Gastrocnemius medialis (tissue), 4 donors: ENCODE measurements at places on chromosomes 5 and 9.

GRCh38 chr5:2134543-2135292 lies 252.0 kb upstream of the IRX4 start:
- no peaks in the 10 kb centered on the region for H3K4me1 ChIP-seq
- H3K27me3 ChIP-seq = peaks cover 3% of the 10 kb centered on the region
- H3K36me3 ChIP-seq = no peaks in the 10 kb centered on the region
- H3K4me3 ChIP-seq = no peak overlapping the region
- no peak overlapping the region for H3K27ac ChIP-seq

GRCh38 chr9:92962303-92962649 lies 15.0 kb downstream of the FGD3 start:
- H3K4me3 ChIP-seq = no peak overlapping the region
- H3K4me1 ChIP-seq = no peaks in the 10 kb centered on the region
- H3K27me3 ChIP-seq = no peaks in the 10 kb centered on the region

DNA sequence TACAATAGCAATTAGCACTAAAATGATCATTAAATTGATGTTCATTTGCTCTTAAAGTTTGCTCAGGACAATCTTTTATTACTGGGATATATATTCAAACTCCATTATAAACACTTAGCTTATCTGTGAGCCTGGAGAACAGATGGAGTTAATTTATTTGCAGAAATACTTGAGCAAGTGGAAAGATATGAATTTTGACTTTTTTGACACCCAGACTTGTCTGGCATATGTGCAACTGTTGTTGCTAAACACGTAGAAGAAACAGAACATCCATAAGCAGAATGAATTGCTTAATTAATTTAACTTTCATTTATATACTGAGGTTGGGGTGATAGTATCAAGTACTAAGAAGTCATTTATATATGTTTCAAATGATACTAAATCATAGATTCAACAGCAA lies 820.7 kb upstream of the TYRP1 start:
- DNase-seq = no peak
- H3K27ac ChIP-seq = no peak overlapping the region
- H3K36me3 ChIP-seq = no peaks in the 10 kb centered on the region
- H3K4me3 ChIP-seq = no peak overlapping the region
- no peaks in the 10 kb centered on the region for H3K4me1 ChIP-seq

- no peak overlapping the region for H3K4me3 ChIP-seq
- no peaks in the 10 kb centered on the region for H3K36me3 ChIP-seq
- H3K27ac ChIP-seq = no peak overlapping the region
Measured at GRCh38 chr5:135759149-135759784, 75.2 kb upstream of the SLC25A48 start.

GRCh38 chr9:7045361-7045760 lies 287.6 kb downstream of the KDM4C start:
- H3K4me1 ChIP-seq = no peaks in the 10 kb centered on the region
- no peak for DNase-seq
- H3K36me3 ChIP-seq = no peaks in the 10 kb centered on the region
- no peak overlapping the region for H3K27ac ChIP-seq
- H3K27me3 ChIP-seq = no peaks in the 10 kb centered on the region
- no peak overlapping the region for H3K4me3 ChIP-seq

GRCh38 chr5:179550511-179551342 lies at the start of gene RUFY1:
RUFY1 (plus strand) TSS chr5:179550554; CDS start chr5:179550570, 16 bp downstream.
- H3K27ac ChIP-seq = peak within 1 kb of the TSS; percentile 97
- peaks cover 31% of the 10 kb centered on the region for H3K4me1 ChIP-seq
- no peaks in the 10 kb centered on the region for H3K36me3 ChIP-seq

- no peak overlapping the region for H3K27ac ChIP-seq
- H3K27me3 ChIP-seq = no peaks in the 10 kb centered on the region
- H3K4me1 ChIP-seq = no peaks in the 10 kb centered on the region
- H3K36me3 ChIP-seq = no peaks in the 10 kb centered on the region
Measured at GRCh38 chr5:122141751-122142150, 12.4 kb downstream of the ZNF474 start.

DNA sequence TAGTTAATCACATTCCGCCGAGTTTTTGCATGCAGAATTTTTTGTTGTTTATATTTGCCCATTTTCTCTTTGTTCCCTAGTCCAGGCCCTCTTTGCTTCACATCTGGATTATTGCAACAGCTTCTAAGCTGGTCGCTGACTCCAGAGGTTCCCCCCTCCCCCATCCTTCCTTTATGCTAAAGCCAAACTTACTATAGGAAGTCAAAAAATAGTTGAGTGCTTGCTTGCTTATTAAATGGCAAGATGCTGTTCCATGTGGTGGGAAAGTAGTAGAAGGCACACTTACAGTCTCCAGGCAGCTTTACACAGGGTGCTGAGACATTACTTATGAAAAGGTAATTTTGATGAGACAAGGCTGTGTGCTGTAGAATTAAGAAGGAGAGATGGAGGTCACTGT lies 1.3 kb downstream of the ZBTB34 start:
- H3K4me3 ChIP-seq = peak overlapping the region; percentile 87
- DNase-seq = no peak
- H3K27me3 ChIP-seq = no peaks in the 10 kb centered on the region
- H3K27ac ChIP-seq = peak overlapping the region; percentile 97
- H3K36me3 ChIP-seq = no peaks in the 10 kb centered on the region

DNA sequence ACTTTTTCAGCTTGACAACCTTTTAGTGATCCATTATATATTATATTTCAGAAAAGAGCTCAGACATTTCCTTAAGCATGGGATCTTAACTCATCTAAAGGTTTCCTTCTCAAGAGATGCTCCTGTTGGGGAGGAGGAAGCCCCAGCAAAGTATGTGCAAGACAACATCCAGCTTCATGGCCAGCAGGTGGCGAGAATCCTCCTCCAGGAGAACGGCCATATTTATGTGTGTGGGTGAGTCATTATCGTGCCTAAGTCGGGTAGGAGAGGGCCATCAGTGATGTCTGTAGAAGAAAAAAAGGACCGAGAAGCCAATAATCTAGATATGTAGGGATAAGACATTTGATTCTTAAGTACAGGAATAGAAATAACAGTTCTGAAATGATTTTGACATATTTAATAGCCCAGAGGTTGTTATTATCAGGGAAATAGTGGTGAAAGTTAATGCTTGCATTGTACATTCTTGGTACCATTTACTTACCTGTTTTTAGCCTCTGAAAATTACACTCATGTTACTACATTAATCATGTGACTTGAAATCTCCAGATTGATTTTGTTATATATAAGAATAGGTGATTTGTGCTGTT lies 28.2 kb downstream of the MTRR start:
- H3K4me3 ChIP-seq = no peak overlapping the region
- H3K27me3 ChIP-seq = no peaks in the 10 kb centered on the region
- DNase-seq = no peak
- H3K27ac ChIP-seq = no peak overlapping the region
- peaks cover 3% of the 10 kb centered on the region for H3K36me3 ChIP-seq
- no peaks in the 10 kb centered on the region for H3K4me1 ChIP-seq

DNA sequence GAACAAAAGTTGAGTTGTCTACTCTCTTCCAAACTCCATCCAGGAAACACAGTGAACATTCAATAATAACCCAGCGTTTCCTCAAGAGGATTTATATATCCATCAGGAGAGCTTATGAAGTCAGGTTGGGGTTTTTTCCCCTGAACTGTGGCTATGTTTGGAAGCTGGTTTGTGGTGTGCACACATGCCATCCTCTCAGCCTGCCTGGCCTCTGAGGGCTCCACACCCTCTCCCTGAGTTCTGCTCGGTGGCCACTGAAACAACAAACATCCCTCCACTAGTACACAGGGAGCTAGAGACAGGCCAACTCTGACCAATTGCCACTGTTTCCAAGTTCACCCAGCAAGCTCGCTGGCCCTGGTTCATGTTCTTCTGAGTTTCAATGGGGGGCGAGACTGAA lies 35.7 kb downstream of the SMIM23 start:
- H3K4me3 ChIP-seq = no peak overlapping the region
- H3K4me1 ChIP-seq = no peaks in the 10 kb centered on the region
- H3K36me3 ChIP-seq = no peaks in the 10 kb centered on the region

DNA sequence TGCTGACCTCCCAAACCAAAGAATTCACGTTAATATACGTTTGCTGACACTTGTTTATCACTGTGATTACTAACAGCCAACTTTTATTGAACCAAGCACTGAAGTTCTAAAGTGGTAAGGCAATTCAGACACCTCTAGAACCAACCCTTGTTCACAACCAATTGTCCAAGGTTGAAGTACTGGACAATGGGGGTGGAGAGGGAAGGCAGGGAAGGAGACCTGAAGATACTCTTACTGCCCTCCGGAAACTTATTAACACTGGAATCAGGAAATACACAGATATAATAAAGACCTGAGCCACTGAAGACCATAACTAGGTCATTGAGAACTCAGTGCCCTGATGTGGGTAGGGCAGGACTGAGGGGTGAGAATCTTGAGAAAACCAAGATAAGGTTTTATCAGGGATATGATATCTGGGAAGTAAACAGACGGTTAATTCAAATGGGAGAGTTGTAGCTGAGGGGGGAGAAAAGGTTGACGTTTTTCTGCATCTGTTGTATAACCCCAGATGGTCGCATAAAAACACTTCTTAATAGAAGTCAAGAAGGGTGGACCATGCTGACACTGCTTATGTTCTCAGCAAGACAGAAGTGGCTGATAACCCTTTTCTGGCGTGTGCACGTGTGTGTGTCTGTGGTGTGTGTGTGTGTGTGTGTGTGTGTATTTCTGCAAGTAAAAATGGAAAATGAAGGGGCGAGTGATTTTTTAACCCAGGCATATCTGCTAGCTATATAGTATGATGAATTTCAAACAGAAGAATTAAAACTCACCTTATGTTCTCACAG lies 125.9 kb downstream of the LHFPL2 start:
- H3K36me3 ChIP-seq = no peaks in the 10 kb centered on the region
- no peak for DNase-seq
- no peak overlapping the region for H3K27ac ChIP-seq
- no peaks in the 10 kb centered on the region for H3K27me3 ChIP-seq
- H3K4me1 ChIP-seq = peaks cover 9% of the 10 kb centered on the region

DNA sequence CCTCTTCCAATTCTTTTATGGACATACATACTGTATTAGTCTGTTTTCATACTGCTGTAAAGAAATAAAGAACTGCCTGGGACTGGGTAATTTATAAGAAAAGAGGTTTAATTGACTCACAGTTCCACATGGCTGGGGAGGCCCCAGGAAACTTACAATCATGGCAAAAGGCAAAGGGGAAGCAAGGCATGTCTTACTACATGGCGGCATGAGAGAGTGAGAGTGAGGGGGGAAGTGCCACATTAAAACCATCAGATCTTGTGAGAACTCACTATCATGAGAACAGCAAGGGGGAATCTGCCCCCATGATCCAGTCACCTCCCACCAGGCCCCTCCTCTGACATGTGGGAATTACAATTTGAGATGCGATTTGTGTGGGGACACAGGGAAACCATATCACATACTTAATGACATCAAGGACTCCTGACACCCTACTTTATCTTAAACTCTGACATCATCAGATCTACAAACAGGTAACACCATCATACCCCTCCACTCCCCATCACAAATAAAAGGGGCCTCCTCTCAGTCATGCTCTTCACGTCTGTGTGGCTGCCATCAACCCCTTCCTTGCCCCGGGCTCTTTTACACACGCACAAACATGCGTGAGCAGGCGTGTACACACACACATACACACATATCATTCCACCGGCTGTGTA lies 9.7 kb downstream of the ANKRD33B start:
- no peak overlapping the region for H3K27ac ChIP-seq
- H3K27me3 ChIP-seq = no peaks in the 10 kb centered on the region
- no peaks in the 10 kb centered on the region for H3K36me3 ChIP-seq
- no peak for DNase-seq

DNA sequence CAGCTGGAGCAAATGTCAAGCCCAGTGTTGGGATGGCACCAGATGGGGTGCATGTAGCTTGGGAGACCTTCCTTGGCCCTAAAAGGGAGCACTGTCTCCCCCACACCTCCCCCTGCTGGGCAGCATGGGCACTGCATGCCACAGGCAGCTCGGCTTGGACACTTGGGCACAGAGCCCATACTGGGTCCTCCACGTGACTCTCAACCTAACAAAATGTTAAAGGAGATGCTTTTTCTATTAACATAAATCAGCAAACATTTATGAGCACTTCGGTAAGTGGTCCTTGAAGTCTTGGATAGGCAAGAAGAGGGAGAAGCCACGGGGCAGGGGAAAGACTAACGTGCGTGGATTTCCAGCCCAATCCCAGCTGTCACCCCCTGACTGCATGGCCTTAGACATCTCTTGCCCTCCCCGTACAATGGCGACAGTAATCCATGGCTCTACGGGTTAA lies 23.9 kb upstream of the MAPK9 start:
- no peak overlapping the region for H3K4me3 ChIP-seq
- H3K27me3 ChIP-seq = no peaks in the 10 kb centered on the region
- DNase-seq = no peak
- H3K36me3 ChIP-seq = no peaks in the 10 kb centered on the region

DNA sequence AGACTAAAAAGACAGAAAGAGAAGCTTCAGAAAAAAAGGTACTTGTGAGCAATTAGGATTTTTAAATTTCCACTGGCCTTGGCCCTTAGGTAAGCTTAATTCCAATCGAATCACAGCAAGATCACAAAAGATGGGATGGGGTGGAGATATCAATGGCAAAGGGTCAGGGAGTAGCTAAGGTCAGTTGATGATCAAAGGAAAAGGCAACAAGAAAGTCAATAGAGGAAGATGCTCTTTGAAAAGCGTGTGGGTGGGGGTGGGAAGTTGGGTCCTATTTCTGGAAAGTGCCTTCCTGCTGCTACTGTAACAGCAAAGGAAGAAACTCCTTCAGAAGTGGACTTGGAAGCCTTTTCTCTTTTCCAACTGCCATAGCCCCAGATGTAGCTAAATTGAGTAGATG lies 7.3 kb downstream of the C1QTNF3 start:
- no peak for DNase-seq
- no peak overlapping the region for H3K27ac ChIP-seq
- no peaks in the 10 kb centered on the region for H3K27me3 ChIP-seq
- H3K4me3 ChIP-seq = no peak overlapping the region
- H3K36me3 ChIP-seq = no peaks in the 10 kb centered on the region
- no peaks in the 10 kb centered on the region for H3K4me1 ChIP-seq

GRCh38 chr5:75435096-75435495 lies 76.3 kb downstream of the CERT1 start:
- DNase-seq = no peak
- no peaks in the 10 kb centered on the region for H3K36me3 ChIP-seq
- no peaks in the 10 kb centered on the region for H3K4me1 ChIP-seq
- H3K4me3 ChIP-seq = no peak overlapping the region
- H3K27ac ChIP-seq = no peak overlapping the region

DNA sequence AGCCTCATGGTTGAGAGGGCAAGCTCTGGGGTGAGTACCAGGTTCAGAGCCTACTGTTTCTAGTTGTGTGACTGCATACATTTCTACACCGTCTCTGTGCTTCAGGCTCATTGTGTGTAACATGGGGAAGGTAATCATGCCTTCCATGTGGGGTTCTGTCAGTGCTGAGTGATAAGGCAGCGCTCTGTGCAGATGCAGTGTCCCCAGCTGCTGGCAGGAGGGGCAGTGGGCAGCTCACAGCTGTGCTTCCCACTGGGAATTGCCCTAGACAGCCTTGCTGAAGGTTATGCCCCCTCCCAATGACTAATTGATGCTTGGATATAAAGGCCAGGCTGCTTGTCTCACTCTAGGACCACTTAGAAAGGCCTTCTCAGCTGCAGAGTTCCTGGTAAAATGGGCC lies 121.8 kb upstream of the SAP30L start:
- no peak overlapping the region for H3K27ac ChIP-seq
- no peaks in the 10 kb centered on the region for H3K4me1 ChIP-seq
- H3K36me3 ChIP-seq = no peaks in the 10 kb centered on the region
- no peak overlapping the region for H3K4me3 ChIP-seq
- no peak for DNase-seq
- no peaks in the 10 kb centered on the region for H3K27me3 ChIP-seq

GRCh38 chr9:41229408-41230401 lies 40.6 kb upstream of the ZNG1F start:
- no peaks in the 10 kb centered on the region for H3K27me3 ChIP-seq
- H3K36me3 ChIP-seq = no peaks in the 10 kb centered on the region
- H3K4me1 ChIP-seq = no peaks in the 10 kb centered on the region
- no peak overlapping the region for H3K4me3 ChIP-seq
- peak; percentile 2 for DNase-seq
- no peak overlapping the region for H3K27ac ChIP-seq
